ENCODE measurements at places on chromosomes 12 and 14.

- no peak for DNase-seq
Measured at GRCh38 chr12:93714382-93714781, 37.2 kb downstream of the CRADD start.

GRCh38 chr14:76498976-76499375 lies 123.0 kb downstream of the ESRRB start:
- no peak for DNase-seq

GRCh38 chr14:33030386-33030785 lies 91.7 kb downstream of the NPAS3 start:
- DNase-seq: no peak

DNA sequence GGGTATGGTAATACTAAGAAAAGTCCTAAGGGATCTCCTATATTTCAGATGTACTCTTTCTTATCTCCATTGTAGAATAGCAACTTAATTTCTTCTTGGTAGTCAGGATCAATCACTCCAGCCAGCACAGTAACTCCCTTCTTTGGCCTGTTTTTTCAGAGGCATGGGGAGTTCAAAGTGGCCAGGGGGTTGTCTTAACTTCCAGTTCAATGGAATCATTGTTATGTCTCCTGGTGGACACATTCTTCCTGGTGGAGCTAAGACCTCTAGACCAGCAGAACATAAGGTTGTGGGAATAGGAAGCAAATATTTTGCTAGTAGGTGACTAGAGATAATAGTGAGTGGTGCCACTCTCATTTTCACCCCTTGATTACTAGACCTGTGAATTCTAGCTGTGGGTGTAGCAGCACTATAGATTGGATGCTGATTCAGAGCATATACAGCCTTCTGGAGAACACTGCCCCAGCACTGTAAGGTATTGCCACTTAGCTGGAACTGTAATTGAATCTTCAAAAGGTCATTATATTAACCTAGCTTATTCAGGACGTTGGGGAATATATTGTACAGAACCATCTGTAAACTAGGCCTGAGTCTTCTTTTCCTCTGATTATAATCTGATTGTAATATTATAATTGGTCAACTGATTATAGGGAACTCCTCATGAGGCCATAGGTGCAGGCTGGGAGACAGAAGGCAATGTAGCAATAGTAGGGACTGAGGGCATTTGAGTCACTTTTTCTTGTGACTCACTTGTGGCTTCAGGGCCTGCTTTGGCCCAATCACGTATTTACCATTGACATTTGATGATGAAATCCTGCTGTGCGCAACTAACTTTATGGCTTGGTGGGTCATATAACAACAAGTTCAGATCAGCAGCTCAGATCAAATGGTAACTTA lies 60.2 kb upstream of the ATP2B1 start:
- no peak for DNase-seq

DNA sequence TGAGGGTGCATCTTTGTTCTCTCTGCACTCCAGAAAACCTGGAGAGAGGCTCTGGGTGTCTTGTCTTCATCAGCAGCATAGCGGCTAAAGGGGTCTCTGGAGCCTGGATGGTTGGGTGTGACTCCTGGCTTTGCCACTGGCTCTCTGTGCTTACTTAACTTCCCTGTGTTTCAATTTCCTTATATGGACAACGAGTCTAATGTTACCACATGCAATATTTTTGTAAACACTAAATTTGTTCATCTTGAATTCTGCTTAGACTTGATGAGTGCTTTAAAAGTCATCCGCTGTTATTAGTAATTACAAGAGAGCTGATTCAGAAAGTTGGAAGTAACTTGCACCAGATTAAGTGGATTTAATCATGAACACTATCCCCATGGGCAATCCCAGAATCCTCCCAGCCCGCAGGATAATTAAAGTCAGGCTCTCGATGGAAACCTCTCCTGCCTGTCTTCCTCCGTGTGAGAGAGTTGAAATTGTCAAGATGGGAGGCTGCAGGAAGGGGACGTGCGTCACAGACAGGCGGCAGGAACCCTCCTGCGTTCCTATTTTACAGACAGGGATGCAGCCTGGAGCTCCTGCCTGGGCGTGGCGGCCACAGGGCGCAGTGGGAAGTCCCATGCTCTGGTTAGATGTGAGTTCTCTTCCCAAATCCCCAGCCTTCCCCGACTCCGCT lies 201.2 kb downstream of the TTC8 start:
- DNase-seq: no peak

GRCh38 chr12:66288121-66288520 lies 14.2 kb upstream of the HELB start:
- peak; percentile 40 for DNase-seq

DNA sequence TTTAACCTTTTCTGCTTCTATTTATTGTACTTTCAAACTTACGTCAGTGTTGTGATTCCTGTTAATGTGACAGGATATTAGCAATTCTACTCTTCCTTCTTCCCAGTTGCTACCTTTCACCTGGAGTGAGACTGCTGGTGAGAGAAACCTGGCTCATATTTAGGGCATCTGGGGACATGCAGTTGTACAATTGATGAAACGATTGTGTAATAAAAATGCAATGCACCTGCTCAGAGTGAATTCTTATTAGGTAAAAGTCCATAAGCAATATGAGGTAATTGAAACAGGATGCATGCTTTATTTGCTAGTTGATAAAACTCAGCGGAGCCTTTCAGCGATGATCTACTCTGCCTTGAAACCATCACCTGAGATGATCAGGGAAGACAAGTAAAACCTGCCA lies 116.1 kb upstream of the FBXO33 start:
- DNase-seq: no peak

DNA sequence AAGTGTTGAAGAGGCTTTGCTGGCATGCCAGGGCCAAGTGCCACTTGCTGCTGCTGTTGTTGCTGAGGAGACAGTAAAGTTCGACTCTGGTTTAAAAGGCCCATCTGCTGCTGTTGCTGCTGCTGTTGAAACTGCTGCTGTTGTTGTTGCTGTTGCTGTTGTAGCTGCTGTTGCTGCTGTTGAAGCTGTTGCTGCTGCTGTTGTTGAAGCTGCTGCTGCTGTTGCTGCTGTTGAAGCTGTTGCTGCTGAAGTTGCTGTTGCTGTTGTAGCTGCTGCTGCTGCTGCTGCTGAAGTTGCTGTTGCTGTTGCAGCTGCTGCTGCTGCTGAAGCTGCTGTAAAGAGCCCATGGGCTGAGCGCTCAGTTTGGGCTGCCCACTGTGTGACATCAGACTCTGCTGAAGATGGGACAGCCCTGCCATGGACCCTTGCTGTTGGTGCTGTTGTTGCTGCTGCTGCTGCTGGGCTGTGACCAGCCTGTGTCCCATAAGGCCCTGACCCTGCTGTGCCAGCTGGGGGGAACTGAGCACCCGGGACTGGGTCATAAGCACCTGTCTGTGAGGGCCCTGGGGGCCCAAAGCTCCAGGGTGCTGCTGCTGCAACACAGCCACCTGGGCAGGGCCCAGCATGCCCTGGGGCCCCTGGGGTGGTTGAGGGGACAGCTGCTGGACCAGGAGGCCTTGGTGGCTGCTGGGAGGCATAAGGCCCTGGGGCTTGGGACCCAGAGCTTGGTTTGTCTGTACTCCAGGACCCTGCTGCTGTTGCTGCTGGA lies 14.3 kb upstream of the PRKAG1 start:
- DNase-seq: no peak

GRCh38 chr14:32968972-32969544 lies 30.4 kb downstream of the NPAS3 start:
- no peak for DNase-seq

DNA sequence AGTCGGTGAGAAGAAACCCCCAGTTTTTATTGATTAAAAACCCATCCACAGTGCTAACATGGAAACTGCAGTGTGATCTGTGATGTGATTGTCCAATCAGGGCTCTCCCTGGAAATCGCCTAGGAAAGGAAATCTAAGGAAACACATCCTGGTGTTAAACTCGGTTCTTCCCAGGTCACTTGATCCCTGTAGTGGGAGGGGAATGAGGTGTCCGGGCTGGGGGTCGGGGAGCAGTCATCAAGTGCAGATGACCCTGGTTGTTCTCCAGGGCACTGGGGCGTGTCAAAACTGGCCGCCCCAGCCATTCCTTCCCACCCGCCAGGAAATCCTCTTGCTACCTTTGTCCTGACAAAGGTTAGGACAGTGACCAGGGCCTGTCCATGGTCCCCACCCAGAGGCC lies 20.8 kb downstream of the RAB35 start:
- no peak for DNase-seq

DNA sequence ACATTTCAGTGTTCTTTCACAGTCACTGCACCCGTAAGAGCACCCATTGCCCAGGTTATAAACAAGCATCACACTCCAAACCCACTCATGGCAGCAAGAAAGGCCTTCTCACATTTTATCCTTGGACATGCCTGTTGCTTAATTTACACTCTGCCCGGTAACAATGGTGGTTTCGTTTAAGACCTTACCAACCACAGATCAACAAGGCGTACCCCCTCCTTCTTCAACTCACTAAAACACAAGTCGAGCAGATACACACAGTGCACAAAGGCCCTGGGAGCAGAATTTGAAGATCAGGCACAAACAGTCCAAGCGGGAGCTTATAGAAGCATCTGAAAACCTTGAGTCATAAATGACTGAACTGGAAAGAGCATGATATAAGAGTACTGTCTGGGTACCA lies 98.1 kb downstream of the GALC start:
- DNase-seq: no peak

GRCh38 chr12:99393763-99394162 lies 253.8 kb upstream of the GARIN6 start:
- no peak for DNase-seq

DNA sequence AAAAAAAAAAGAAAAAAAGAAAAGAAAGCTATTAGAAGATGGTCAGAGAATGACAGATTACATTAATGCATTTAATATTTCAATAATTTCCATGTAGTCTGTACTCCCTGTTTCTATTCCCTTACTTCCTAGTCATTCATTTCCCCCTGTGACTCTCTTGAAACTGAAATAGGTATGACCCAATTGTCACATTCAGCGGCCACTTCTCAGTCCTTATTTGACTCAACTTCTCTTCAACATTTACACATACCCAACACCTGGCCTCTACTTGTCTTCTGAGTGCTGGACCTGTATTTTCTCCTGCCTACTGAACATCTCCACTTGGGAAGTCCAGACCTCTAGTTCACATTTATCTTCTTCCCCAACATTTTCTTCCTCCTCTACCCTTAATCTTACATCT lies 7.2 kb downstream of the EEA1 start:
- DNase-seq: no peak

Measured in activated T-cell treated with anti-CD3 and anti-CD28 coated beads, Interleukin-2, amount 50 U/mL, for 48 hours (primary cell).